DMS53 (cell line): ENCODE measurements at places on chromosomes 16 and 17.
A peak's percentile ranks its signal among the peaks of the same experiment; 100 is the strongest.

DNA sequence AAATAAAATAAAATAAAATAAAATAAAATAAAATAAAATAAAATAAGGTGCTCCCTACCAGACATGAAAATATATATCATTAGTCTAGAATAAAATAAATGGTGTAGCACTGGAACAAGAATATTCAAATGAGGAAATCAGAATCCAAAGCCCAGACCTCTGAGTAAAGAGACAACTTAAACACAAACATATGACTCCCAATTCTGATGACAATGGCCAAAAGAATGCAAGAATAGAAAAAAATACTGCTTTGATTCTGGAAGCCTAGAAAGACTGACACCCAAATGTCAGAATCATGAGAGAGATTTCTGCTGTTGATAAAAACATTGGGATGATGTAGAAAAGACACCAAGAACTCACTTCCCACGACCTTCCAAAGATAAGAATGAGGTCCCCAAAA is 27.9 kb downstream of the MYOCD start:
- DNase-seq: no peak

DNA sequence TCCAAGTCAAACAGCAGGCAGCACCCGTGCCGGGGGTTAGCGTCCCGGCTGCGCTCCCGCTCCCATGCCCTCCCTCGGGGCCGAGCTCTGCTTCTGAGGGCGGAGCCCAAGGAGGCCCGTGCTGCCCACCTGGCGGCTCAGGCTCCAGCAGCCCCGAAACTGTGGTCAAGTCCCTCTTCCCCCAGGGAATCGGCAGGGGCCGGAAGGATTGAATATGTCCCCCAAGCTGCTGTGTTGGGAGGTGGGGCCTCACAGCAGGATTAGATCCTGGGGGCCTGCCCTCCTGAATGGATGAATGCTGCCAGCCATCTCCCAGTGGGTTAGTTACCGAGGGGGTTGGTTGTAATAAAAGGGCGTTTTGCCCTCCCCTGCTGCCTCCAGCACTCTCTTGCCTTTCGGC is 33.9 kb downstream of the MAP2K3 start:
- DNase-seq: no peak

DNA sequence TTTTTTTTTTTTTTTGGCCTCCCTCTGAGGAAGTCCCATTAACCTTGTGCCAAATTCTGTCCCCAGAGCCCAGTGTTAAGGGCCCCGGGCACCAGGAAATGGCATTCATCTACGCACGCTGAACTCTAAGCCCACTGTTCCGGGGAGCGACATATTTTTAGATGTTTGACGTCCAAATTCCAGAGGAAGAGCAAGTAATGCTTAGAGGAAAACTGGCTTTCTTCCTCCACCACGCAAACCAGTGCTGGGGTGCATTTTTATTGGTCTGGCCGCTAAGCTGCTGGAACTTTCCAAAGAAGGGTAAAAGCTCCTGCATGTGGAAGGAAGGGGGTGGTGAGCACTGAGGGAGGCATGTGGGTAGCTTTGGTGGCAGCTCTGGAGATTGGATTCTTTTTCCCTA is 8.3 kb downstream of the WFDC1 start:
- no peak for DNase-seq

DNA sequence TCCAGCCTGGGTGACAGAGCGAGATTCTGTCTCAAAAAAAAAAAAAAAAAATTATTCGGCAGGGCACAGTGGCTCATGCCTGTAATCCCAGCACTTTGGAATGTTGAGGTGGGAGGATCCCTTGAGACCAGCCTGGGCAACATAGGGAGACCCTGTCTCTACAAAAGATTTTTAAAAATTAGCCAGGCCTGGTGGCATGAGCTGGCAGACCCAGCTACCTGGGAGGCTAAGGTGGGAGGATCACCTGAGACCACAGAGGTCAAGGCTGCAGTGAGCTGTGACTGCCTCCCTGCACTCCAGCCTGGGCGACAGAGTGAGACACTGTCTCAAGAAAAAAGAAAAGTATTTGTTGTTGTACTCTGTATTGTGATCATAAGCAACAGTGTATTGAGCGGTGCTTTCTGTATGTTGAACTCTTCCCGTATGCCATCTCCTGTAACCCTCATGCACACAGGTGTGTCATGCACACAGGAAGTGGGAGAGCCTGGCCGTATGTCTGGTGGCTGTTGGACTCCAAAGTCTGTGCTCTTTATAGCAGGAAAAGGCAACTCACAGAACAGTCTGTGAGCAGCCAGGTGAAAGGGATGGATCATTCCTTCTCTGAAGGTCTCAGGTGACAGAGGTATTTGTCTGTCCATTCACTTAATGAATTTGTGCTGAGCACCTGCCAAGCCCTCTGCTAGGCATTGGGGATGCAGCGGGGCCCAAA is 17.1 kb downstream of the CDH1 start:
- peak; percentile 68 for DNase-seq

DNA sequence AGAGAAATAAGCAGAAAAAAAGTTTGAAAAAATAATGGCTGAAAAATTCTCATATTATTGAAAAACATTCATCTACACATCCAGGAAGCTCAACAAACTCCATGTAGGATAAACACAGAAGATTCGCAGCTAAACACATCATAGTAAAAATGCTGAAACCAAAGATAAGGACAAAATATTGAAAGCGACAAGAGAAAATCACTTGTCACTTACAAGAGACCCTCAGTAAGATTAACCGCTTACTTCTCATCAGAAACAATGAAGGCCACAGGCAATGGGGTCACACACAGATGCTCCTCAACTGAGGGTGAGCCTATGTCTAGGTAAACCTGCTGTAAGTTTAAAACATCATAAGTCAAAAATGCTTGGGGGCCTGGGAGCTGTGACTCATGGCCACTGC is 38.1 kb upstream of the METRNL start:
- no peak for DNase-seq

DNA sequence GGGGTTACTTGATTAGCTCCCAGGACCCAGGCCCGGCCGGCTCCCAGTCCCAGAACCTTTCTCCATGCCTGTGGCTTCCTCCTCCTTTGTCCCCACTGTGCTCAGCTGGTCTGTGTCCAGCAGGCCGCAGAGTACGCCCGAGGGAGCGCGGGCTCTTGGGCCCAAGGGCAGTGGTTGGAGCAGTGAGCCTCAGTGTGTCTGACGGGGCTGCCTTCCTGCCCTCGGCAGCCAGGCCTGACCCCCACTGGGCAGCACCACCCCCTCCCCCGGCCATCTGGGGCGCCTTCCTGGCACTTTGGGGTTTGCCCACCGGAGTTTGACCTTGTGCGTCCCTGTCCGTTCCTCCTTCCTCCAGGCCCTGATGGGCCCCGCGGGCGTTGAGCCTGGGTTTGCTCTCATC is 62.4 kb upstream of the PVALEF start:
- DNase-seq: no peak

DNA sequence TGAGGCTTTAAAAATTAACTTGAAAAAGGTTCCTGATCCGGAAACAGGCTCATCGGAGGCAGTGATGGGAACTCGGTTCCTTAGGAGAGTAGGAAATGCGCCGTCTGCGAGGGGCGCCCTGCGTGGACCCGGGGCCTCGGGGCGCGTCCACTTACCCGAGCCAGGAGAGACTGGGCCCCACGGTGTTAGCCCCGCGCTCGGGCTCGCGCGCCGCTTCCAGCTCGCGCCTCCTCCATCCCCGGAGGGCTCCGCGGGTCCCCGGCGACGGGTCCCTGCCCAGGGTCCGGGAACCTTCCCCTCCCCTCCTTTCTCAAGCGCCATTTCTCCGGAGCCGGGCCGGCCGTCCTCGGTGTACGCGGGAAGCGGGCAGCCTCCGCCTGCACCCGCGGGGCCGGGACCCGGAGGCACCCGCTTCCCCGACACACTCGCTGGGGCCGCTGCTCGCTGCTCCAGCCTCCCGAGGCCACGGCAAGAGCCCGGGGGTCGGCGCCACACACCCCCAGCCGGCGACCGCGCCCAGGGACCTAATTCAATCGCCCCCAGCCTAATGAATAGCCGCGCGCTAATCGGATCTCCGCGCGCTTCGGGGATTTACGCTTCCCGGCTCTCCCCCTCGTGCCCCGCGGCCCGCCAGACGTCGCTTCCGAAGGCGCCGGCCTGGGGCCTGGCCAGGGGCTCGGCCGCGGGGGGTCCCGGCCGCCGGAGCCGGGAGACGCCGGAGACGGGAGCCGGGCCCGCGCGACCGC is 2.2 kb upstream of the BAHCC1 start:
- DNase-seq: peak; percentile 76

DNA sequence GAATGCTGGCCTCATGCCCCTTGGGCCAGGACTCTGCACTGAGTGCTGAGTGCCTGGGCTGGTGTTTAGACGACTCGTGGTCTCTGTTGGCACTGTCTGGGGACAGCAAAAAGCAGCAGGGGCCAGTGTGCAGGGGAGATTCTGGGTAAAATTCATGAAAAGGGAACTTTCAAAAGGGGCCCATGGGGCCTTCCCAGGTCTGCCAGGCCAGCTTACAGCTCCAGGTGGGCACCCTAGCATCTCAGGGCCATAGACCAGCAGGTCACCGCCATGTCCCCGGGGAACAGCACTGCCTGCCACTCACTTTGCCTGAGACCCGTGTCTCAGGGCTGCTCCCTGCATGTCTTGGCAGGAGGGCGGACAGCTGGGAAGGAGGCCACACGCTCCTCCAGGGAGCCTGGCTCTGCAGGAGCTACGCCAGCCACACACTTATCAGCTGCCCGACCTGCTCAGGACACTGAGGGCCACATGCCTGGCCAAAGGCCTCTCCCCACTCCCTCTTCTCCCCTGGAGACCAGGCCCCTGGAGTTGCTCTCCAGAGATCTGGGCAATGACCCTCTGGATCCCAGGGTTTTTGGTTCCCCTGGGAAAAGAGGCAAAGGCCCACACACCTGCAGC is 8.8 kb upstream of the FASN start:
- DNase-seq: no peak

GRCh38 chr17:22462461-22462860 is 770.1 kb downstream of the KCNJ18 start:
- DNase-seq: no peak

GRCh38 chr17:37322826-37323561 is 52.8 kb upstream of the C17orf78 start:
- no peak for DNase-seq

DNA sequence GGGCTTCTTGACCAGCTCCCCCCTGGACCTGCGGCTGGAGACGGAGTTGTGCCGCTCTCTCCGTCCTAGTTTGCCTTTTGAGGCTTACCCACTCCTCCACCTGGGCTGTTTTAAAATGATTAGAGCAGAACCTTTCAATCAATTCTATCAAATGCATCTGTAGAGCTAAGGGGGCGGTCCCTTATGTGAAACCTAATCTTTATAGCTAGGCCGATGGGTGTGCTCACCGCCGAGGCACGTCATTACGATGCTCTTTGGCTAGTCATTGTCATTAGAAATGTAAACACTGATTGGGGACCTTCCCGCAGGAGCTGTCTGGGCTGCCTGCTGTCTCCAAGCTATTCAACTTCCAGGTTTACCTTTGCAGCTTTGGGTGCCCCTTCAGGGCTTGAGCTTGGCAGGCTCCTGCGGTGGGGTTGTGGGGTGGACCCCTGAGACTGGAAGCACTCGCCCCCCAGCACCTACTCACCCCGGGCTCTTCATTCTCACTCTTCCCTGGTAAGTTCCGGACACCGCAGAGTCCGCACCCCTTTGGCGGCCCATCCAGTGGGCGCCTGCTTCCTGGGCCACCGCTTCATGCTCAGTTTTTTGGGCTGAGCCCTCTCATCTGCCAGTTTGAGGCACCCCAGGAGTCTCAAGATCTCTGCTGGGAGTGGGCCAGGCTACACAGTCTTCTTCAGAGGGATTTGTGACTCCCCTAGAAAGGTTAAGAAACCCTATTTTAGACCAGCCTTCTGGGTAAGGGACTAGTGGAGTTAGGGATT is 20.9 kb upstream of the IL17C start:
- DNase-seq: peak; percentile 83

DNA sequence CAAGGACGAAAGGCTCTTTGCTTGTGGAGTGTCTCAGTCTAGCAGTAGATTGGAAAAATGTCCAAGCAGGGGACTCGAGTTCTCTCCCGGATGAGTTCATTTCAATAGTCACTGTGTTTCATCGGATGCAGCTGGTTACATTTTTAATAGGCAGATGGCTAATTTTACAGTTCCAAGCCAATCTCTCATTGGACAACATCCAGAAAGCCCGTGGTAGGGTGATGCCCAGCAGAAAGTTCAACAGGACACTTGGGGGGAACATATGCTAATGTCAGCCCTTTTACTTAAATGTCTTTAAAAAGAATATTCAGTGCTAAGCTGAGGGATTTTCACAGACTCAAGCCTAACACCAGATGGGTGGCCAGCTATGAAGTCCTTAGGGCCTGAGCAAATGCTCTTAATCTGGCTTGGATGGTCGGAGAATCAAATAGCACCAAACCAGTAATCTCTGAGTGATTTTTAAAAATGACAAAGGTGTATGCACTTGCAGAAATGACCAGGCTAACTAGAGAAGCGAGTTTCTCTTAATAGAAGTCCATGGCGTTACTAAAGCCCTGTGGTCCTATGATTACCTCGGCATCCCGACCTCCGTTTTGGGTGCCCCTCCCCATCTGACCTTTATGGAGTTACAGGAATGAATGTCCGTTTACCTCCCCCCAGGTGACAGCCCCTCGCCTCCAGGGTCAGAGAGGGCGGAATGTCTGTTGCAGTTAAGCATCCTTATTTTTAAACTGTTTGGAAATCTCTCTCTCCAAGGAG is 289.2 kb upstream of the SALL1 start:
- DNase-seq: no peak

DNA sequence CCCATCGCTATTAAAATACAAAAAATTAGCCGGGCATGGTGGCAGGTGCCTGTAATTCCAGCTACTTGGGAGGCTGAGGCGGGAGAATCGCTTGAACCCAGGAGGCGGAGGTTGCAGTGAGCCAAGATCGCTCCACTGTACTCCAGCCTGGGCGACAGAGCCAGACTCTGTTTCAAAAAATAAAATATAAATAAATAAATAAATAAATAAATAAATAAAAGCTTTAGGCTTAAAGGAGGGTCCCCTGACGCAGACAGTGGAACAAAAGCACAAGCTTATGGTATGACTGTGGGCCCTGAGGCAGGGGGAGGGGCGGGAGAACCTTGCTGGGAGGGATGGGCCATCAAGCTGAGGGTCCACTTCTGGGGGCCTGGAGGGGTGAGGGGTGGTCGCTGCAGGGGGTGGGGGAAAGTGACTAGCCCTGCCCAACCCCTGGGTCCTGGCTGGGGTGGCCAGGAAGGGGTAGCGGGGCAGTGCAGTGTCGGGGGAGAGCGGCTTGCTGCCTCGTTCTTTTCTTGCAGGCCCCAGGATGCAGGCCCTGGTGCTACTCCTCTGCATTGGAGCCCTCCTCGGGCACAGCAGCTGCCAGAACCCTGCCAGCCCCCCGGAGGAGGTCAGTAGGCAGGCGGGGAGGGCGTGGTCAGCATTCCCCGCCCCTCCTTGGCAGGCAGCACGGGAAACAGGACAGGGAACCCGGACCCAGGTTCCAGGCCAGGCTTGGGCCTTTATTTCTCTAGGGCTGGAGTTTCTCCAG is 4.7 kb downstream of the SERPINF1 start:
- DNase-seq: no peak

DNA sequence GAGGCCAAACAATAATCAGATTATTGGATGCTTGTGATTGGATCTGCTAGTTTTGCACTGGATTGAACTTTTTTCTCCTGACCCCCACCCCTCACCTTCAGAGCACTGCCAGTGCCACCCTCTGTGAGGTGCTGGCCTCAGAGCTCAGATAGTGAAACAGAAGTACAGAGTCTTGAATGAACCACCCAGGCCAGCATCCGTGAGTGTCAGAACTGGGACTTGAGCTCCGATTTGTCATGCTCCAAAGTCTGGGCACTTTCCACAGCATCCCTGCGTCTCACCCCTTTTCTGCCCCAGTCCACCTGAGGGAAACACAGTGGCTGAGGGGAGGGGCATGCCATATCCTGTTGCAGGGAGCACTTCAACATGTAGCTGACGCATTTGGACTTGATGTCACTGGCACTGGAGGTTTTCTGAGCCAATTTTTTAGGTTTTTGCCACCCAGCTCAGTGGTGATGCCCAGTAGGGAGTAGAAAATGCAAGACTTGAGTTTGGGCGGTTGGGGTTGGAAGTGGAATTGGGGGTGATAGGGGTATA is 47.3 kb downstream of the SMPD3 start:
- DNase-seq: no peak
